Diencephalon (tissue), 1 donor: ENCODE measurements at places on chromosomes 3 and 15. TPM values are rescaled to one million over a fixed set of nuclear protein-coding genes. Genes with fewer than 3 reads are reported as not detected.

The CCDC54 gene
- total RNA-seq = not detected

The CCNL1 gene
- 76.6 TPM for total RNA-seq

The ROBO2 gene
- 411 TPM for total RNA-seq

The SLC51B gene
- 0.69 TPM for total RNA-seq

The FOXB1 gene
- 2.1 TPM for total RNA-seq

The LRRN1 gene
- 61.1 TPM for total RNA-seq

The CD80 gene
- under 0.01 TPM for total RNA-seq

The SOX2 gene
- total RNA-seq = 188 TPM

The C3orf49 gene
- total RNA-seq = not detected

The PTPRG gene
- total RNA-seq = 104 TPM

The NRROS gene
- total RNA-seq = 0.92 TPM

The RAB43 gene
- 3.0 TPM for total RNA-seq
